Suppressor macrophage (primary cell): ENCODE measurements at places on chromosomes 4 and X.

DNA sequence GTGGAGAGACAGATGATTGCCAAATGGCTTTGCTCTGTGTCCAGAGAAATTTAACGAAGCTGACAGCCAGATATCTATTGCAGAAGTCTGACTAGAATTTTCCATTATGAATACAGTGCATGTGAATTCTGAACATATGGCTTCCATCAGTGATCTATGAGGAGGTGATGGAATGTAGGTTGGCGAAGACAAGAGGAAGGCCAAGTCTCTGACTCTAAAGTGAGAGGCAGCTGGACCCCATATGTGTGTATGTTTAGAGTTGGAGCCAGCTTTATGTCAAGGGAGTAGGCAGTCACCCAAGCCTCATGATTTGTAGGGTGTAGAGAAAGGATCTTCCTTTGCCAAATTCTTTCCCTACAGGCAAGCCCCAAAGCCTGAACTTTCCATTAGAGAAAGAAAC is 76.2 kb upstream of the TEX13D start:
- no peak for DNase-seq

DNA sequence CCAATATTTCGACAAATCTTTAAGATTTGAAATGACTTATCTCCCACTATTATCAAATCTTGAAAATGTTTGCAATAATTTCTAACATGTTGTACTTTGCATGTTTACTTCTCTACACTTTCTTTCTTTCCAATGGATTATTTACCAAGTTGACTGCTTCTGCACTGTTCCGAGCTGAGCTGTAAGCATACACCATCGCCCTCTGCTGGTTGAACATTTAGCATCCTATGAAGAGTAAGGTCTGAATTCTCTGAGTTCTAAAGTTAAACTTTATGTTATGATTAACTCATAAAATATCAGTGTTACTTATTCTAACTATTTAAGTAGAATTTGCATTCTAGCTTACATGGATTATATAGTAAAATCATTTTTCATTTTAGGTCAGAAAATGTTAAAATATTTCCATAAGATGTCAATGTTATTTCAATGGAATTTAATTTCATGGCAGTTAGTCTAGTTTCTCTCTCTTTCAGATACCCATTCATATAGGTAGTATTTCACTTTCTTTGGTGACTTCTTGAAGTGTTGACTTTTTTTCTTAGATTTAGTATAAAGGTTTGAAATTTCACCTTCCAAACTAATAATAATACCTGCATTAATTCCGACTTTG is 137.4 kb downstream of the DKK2 start:
- DNase-seq, result peak; percentile 69

DNA sequence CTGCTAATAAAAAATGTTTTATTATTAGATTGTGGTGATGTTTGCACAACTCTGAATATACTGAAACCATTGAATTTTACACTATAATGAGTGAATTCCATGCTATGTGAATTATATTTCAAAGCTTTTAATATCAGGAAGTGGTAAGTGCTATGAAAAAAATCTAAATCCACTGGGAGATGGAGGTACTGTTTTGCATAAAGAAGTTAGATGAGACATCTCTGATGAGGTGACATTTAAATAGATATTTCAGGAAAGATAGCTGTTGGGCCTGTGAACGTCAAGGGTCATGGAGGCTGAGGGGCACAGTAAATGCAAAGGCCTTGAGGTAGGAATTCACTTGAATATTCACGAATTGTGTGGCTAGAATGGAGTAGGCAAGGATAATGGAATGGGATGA is 12.3 kb downstream of the DCUN1D4 start:
- DNase-seq, result no peak

GRCh38 chr4:142360657-142361056 is 485.4 kb downstream of the INPP4B start:
- no peak for DNase-seq

GRCh38 chrX:149198980-149199732 is 305.9 kb downstream of the IDS start:
- no peak for DNase-seq

DNA sequence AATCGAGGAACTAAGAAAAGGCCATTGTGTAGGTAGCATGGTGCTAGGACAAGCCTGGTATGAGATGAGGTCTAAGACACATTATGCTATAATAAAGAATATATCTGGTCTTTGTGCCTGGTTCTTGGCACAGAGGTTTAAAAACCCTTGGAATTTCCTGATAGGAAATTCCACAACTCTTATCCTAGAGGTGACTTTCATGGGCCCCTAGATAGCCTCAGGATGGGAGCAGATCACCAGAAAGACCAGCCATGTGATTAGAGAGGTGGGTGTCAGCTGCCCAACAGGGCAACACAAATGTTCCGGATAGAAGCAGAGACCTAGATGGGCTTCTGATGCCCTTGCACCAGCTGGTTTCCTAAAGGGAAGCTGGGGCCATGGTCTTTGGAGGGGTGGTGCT is 107.2 kb downstream of the SCD5 start:
- DNase-seq, result no peak

GRCh38 chr4:113637823-113638561 is 123.5 kb downstream of the CAMK2D start:
- DNase-seq, result no peak

GRCh38 chr4:158013858-158014257 is 159.0 kb downstream of the GASK1B start:
- no peak for DNase-seq

GRCh38 chr4:174119830-174120229 is 163.6 kb downstream of the FBXO8 start:
- DNase-seq, result no peak

DNA sequence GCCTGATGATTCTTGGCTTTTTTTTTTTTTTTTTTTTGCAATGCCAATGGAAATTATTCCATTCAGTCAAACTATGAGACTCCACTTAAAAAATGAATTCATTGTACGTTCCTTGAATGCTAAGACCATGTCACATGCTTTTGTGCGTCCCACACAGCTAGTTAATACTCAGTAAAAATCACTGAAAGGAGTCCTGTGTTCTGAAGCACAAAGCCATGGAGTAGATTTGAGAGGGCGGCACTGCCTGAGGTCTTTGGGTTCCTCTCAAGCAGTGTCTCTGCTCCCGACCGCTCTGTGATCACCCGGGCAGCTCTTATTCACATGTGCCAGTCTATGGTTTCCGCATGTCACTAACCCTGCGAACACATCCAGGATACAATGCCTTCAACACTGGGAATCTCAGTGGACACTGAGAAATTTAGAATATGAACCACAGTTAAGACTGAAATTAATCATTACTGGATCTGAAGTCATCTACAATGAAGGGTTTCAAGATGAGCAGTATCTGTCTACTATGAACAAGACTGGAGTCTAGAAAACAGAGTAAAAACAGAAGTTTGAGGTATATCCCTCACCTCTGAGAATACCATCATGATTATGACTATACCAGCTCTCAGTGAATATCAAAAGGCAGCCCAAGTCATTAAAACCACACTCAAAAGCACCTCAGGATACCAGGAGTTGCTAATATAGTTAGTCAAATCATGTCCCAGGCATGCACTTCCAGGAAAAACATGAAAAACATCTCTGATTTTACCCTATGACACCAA is 193.0 kb downstream of the MGST2 start:
- DNase-seq, result no peak

DNA sequence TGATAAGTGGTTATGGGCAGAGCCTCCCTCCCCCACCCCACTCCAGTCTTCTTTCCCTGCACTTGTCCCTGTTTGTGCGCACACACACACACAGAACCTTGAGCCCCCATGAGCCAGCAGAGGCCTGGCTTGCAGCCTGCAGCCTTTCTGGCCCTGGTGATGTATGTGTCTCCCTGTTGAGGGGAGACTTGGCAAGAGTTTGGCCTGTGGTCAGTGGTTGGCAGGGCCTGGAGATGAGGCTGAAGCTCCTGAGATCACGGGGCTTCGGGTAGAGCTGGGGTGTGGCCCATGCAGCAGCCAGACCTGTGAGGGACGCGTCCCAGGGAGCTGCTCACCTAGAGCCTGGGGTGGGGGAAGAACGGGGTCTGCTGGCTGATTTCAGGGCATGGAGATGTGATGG is 2.3 kb downstream of the GPR173 start:
- DNase-seq, result no peak

- no peak for DNase-seq
Observed at GRCh38 chr4:81786766-81787165, 315.1 kb upstream of the RASGEF1B start.

- peak; percentile 61 for DNase-seq
Observed at GRCh38 chr4:14994242-14994641, 8.0 kb upstream of the CPEB2 start.

- DNase-seq, result peak; percentile 1
Observed at GRCh38 chr4:46016306-46016705, 107.5 kb downstream of the GABRG1 start.

DNA sequence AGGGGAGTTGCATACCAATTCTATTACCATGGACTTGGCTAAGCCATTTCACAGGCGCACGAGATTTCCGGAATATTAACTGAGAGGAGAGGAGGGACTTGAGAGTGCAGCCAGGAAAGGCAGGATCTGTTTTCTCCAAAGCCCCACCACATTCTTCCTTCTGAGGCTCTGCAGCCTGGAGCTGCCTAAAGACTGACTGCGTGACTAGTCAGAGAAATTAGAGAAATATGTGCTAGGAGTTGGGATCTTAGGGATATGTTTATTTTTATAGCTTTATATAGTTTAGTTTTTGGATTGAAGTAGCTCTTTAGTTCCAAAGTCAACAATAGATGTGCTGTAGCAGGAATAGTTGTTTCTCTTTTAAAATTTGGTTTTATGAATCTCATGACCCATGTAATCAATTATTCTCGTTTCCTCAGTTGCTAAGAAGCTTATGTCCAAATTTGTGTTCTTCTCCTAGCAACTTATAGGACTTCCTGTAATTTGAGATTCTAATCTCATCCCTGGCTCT is 300.1 kb upstream of the DDX53 start:
- no peak for DNase-seq

DNA sequence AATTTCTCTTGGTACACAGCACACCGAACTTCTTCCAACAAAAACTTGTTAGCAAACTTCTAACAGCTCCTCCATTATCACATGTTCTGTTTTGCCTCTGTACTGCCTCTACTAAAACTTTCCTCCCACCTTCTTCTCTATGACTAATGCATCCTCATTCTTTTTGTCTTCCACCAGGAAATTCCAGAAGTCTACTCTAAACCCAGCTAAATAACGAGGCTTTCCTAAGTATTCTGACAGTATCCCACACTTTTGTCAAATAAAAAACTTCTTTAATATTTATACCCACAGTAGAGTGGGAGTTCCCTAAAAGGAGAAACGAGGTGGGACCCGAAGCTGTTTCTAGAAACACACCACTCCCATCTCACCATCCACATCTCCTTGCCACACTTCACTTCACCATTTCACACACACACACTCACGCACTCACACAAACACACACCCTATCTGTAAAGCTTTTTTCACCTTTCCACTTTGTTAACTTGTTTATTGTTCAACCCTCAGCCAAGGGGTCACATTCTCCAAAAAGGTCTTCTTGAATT is 280.3 kb downstream of the ARAP2 start:
- no peak for DNase-seq

DNA sequence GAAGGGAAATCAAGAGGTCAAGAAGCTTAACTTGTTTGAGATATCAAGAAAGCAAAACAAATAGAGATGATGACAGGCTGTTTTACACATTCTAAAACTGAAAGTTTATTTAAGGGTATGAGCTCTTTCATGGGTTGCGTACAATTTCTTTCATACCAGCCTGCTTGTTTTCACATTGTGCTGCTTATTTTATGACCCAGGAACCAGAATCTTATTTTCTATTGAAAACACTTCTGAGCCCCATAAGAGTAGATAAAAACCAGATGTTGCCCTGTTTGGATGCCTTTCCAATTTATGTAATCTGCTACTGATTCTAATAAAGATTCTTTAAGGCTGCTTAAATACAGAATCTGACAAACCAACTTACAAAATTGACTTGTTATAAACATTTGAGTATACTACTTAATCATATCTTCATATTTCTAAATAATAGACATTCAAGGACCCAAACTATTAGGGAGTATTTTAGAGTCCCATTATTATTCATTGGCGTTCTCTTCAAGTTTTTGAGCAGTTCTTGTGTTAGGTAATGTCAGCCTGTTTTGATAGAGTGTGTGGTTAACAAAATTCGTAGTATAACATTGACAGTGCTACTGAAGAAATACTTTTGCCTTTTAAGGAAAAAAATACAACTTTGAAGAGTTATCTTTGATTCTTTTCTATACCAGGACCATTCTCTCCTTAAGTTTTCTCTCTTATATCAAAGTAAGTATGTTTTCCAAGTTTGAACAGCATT is 74.4 kb downstream of the PDLIM5 start:
- DNase-seq, result no peak

DNA sequence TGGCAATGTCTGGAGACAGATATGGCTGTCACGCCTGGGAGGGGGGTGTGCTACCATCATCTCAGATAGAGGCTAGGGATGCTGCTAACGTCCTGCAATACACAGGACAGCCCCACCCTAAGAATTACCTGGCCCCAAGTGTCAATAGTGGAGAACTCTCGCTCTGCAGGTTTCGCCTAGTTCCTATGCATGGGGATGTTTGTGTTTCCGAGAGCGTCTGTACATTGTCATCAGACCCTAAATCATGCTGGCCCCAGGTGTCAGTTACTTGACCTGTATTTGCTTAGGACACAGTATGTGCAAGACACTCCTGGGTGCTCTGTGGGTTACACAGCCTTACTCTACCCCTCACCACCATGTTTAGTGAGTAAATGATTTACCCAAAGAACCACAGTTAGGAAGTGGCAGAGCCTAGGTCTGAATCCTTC is 90.8 kb downstream of the AFF1 start:
- no peak for DNase-seq

GRCh38 chr4:145816091-145816490 is 122.5 kb downstream of the ZNF827 start:
- DNase-seq, result no peak

DNA sequence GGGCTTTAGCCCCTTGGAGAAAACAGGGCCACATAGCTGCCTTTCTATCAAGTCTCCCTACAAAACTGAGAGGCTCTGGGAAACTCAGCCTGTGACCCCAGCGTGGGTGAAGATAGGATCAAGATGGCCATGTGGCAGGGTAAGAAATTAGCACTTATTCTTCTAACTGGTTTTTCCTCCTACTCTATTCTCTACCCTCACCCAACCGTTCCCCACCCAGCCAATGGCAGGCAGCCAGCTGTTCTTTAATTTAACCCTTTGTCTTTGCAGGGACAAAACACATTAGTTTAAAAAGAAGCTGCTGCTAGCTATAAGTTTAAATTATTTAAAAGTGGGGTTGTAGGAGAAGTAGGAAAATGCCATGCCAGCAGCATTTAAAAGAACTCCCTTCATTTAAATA is 2.8 kb downstream of the CLCN5 start:
- no peak for DNase-seq

GRCh38 chr4:150942539-150942938 is 72.5 kb downstream of the LRBA start:
- DNase-seq, result no peak

GRCh38 chr4:125387770-125388169 is 73.0 kb downstream of the FAT4 start:
- no peak for DNase-seq
